Femur (tissue), 1 donor: ENCODE measurements at places on chromosomes 3 and 15.

GRCh38 chr3:156577736-156578135 is 22.8 kb upstream of the SSR3 start:
- DNase-seq = no peak

DNA sequence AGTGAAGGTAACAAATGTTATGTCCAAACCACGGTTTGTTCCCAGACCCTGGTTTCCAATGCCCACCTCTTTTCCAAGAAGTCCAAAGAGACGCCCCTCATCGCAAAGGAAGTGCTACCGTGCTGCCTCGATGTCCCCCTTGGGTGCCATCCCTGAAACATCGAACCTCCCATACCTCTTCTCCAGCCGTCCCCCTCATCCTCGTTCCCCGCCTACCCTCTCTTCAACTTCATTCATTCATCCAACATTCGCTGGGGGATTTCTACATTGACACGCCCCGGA is 467 bp downstream of the TIPIN start:
- no peak for DNase-seq

GRCh38 chr3:46369151-46369550 is 1.6 kb upstream of the CCR5 start:
- no peak for DNase-seq

DNA sequence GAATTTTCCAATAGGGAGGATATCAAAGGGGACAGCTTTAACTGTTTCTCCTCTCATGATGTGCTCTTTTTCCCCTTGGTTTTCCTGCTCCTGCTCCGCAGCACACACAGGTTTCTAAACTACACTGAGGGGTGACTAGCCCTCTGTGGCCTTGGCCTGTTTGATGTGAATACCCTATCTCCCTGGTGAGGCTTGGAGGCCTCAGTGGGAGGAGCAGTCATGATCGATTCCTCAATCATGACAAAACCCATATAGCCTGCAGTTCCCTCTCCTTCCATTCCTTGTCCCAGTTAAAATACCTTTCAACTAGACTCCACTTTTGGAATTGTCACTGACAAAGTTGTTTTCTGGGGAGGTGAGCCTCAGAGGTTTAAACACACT is 24.0 kb upstream of the USP3 start:
- no peak for DNase-seq

GRCh38 chr3:156273111-156273694 is 152.8 kb downstream of the KCNAB1 start:
- DNase-seq = peak; percentile 35

DNA sequence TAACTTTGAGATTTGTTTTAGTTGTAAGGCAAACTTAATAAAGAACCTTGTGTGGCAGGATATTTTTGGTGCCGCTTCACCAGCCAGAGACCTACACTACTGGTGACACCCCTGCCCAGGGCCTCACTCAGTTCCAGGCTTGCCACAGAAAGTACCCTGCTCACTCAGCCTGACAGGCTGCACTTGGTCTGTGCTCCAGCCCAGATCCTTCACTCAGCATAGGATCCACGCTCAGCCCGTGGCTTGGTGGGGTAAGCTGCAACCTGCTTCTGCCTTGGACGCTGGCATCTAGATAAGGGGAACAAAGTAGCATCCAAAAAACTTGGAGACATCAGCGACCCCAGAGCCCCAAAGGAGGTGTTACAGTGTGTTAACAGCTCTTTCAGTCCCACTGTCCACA is 825.5 kb downstream of the EPHA3 start:
- no peak for DNase-seq

GRCh38 chr15:73287019-73287418 is 81.7 kb downstream of the HCN4 start:
- no peak for DNase-seq

DNA sequence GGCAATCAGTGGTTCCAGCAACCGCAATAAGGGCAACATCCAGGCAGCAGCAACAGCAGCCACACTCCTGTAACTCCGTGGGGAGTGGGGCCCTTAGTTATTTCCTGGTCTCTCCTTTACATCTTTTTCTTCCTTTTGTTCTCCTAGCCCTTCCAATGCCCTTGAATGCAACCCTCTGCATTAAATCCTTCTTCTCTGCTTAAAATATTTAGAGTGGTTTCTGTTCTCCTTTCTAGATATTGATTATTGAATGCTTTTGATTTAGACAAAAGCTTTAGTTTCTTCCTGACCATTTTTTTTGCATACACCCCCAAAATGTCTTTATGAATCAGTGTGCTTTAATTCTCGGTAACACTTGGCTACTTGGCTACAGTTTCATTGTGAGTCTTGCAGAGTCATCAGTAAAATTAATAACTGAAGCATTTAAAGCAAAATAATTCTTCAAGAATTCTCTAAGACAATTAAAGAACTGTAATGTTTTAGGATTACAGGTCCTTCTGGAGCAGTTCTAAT is 586.1 kb downstream of the MECOM start:
- DNase-seq = no peak

DNA sequence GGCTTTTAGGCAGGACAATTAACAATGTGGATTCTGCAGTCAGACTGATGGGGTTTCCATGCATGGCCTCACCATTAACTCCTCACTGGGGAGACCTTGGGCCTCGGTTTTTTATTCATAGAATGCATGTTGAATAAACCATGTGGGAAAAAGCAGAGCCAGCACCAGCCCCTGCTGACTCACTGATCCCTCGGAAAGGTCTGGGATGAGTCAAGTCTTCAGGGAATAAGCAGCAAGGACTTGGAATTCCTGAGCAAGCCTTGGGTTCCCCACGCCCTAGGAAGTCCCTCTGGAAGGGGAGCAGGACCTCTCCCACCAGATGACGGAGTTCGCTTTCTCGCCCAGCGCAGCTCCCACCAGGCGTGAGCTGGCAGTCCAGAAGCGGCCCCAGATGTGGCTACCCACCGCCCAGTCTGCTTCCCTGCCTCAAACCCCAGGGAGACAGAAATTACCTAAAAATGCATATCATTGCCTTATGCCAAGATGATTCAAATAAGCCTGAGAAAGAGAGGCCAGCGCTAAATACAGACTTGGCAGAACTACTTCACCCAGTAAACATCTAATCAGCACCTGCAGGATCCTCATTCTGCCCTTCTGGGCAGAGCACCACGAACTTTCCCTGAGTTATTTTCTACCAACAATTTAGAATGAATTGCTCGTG is 45.4 kb downstream of the BTD start:
- DNase-seq = peak; percentile 86

DNA sequence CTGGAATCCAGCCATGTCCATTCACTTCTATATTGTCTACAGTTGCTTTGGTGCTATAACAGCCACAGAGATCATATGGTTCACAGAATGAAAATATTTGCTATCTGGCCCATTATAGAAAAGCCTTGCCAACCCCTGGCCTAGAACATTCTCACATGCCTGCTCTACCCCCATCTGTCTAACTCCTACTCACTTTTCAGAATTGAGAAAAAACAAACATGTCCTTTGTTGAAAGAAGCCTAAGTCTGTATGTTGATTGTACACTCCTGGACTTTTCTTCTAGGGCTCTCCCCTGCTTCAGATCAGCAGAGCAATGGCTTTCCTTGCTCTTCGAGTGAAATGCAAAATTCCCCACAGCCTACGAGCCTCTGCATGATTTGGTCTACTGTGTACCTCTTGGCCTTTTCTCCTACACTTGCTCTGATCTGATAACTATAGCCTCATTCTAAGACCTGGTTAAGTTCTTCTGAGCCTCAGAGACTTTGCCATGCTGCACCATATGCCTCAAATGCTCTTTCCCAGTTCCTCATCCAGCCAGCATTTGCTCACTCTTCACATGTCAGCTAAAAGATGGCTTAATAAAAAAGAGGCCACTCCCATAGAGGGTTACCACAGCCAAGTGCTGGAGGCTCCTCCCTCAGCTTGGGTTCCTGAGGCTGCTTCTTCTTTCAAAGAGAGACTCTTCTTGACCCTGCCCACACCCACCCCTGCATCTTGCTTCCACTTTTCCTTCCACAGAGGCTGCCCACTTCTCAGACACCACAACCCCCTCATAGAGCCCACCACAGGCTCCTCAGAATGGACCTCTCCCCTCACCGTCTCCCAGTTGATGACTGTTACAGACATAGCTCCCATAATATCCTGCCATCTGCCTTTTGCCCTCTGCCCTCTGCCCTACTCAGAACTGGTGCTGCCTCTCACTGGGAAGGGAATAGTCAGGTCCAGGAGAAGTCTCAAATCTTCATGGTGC is 22.9 kb upstream of the DCLK3 start:
- DNase-seq = no peak

DNA sequence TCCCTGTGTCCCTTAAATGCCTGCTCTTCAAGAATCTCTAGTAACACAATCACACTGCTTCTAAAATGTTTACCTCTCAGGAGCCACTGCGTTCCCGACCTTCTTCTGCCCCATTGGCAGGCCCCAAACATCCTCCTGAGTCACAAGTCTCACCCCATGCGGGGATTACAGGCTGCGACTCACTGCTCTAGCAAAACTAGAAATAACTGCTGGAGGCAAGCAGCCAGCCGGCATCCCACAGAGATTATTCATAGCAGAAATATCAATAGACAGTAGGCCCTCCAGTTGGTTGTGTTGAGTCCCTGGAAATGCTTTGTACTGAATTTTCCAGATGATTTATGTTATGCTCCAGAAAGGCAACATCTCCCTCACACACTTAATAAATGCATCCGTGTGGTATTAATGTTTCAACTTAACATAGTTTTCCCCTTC is 64.8 kb downstream of the RFTN1 start:
- DNase-seq = peak; percentile 78

GRCh38 chr3:85074003-85074402 is 115.2 kb downstream of the CADM2 start:
- no peak for DNase-seq

DNA sequence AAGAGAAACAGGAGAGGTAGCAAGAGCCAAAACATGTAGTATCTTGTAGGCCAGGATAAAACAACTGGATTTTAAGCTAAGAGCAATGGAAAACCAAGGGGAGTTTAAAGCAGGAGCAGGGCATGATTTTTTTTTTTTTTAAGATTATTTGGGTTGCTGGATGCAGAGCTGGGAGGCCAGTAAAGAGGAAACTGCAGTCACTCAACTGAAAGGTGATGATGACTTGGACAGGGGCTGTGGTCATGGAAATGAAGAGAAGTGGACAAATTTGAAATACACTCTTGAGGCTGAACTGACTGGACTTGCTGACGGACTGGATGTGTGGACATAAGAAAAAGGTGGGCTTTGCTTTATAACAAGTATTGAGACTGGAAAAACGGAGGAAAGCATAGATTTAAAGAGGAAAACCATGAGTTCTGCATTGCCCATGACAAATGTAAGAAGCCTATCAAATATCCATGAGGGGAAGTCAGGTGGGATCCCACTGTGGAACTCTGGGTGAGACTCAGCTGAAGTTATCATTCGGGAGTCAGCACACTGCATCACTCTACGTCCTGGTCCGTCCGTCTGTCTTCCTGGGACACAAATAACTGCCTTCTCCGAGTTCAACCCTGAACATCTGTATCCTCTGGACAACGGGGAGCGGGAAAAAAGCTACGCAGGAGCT is 688 bp downstream of the XPC start:
- DNase-seq = no peak

DNA sequence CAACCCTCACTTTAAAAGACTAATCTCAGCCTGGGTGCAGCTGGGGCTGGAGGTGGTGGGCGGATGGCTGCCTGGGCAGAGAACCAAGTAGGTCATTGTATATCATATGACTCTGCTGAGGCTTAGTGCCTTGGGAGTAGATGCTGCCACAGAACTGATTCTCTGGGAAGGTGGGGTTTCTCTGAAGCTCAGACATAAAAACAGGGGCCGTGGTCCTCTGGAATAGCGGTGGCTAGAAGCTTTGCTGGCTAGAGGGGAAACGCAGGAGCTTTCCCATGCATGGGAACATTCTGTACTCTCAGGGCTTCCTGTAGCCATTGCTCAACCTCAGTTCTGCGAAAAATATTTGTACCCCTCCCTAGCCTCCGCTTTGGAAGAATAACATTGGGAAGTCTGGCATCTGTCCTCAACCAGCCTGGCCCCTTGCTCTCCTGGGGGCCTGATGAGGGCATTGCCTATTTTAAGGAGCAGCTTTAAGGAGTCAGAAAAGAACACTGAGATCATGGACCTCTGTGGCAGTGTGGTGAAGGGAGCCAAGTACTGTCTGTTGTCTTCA is 14.7 kb downstream of the TIMP4 start:
- peak; percentile 68 for DNase-seq

DNA sequence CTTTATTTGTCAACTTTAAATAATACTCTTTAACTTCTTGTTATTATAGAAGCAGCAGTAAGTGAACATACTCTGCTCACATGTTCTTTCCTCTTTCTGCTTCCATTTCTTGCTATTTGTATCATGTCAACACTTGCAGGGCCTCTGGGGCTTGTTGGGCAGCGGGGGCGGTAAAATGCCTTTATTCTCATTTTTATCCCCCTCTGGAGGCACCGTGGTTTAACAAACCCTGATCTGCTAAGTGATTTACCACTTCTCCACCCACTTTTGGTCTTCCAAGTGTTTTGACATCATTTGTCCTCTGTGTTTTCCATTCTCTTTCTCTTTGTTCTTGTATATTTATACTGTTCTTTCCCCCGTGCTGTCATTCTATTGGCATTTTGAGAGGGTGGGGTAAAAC is 33.9 kb downstream of the SCN10A start:
- no peak for DNase-seq
